ENCODE measurements at places on chromosomes 13 and 19.

DNA sequence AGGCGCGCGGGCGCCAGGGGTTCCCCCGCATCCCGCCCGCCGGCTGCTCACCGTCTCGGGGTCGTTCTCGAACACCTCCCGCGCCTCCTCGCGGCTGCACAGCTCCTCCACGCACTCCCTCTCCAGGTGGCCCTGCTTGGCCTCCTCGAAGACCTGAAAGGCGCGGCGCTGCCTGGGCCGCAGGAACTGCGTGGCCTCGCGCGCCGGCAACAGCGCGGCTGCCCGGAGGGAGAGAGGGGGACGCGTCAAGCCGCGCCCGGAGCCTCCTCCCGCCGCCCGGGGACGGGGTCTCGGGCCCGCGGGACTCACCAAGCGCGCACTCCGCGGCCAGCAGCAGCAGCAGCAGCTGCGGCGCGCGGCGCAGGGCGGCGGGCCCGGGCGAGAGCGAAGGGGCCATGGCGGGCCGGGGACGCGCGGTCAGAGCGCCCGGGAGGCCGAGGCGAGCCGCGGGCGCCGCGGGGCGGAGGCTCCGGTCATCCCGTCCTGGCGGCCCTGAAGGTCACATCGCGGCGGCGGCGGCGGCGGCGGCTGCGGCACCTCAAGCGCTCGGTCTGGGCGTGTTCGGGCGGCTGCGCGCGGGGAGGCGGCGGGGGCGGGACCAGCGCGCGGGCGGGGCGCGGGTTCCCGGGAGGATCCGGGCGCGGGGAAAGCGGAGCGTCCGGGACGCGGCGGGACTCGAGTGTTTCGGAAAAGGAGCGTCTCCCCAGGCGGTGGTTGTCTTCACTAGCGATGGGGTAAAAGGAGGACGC lies at the start of gene GAS6:
TSS of gene GAS6 (minus strand) at position 553 of the 749 bp plus-strand sequence. CDS start at position 397, 156 bp downstream.
- no peak for DNase-seq

GRCh38 chr13:105207572-105208293 lies 1327.7 kb downstream of the EFNB2 start:
- DNase-seq = no peak

GRCh38 chr13:103961129-103961528 lies 894.9 kb upstream of the SLC10A2 start:
- DNase-seq = no peak

DNA sequence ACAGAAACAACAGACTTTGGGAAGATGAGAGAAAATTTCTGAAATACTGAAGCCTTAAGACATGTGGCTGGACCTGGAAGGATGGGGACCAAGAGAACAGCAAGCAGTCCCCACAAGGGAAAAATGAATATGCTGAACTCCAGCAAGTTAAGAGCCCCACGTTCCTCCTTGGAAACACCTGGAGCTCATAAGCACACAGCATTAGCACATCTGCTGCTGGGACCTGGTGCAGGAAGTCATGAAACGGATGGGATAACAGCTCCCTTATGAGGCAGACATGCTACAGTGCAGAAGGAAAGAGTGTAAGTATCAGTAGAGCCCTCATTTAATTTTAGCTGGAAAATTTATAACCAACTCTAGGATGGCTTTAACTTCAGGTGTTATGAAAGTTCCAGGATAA lies 67.3 kb downstream of the SLC15A1 start:
- DNase-seq = no peak

- no peak for DNase-seq
These were observed 39.7 kb upstream of the RNF113B start for GRCh38 chr13:98216711-98217285.

DNA sequence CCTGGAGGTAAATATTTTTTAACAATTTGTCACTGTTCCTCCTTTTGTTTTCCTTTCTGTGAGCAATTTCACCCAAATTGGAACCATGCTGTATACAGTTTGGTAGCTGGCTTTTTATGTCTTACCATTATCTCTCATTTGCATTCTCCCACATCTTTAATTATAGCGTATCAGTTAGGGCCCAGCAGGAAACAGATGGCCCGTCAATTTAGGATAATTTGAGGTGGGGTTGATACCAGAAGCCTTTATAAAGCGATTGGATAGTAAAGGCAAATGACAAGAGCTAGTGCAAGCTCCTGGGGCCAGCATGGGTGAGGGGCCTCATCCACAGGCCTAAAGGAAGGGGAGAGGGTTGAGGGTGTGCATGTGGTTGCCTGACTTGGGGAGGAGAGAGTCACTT lies 3.8 kb upstream of the IFNL4 start:
- no peak for DNase-seq

GRCh38 chr13:114313061-114313860 lies 1.0 kb upstream of the CHAMP1 start:
- peak; percentile 67 for DNase-seq

DNA sequence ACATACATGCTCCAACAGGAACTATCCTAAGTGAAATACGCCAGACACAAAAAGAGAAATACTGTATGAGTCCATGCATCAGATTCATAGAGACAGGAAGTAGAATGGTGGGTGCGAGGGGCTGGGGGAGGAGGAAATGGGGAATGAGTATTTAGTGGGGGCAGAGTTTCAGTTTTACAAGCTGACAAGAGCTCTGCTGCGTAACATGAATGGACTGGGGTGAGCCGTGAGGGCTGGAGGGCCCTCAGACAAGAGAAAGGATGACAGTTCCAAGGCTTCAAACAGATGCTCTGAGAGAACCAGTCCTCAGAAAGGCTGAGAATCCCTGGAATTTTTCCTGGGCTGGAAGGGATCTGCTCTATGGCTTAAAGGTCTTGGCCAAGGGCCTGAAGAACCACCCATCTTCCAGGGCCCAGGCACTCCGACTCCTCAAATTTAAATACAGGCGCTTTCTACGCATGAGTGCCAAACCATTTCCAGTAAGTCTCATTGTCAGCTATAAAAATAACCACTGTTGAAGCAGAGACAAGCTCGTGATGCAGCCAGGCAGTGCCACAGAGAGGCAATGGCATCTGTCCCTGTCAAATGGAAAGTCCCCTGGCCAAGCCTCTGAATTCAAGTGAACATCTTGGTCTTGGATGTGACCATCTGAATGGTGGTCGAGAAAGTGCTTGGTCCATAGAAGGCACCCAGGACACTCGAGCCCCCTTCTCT lies 17.5 kb downstream of the KLF2 start:
- no peak for DNase-seq
